ENCODE measurements at places on chromosomes 7 and 10. TPM values are rescaled to one million over a fixed set of nuclear protein-coding genes. Genes with fewer than 3 reads are reported as not detected.

ZNF22 gene
- 21.1 TPM for total RNA-seq

DNA sequence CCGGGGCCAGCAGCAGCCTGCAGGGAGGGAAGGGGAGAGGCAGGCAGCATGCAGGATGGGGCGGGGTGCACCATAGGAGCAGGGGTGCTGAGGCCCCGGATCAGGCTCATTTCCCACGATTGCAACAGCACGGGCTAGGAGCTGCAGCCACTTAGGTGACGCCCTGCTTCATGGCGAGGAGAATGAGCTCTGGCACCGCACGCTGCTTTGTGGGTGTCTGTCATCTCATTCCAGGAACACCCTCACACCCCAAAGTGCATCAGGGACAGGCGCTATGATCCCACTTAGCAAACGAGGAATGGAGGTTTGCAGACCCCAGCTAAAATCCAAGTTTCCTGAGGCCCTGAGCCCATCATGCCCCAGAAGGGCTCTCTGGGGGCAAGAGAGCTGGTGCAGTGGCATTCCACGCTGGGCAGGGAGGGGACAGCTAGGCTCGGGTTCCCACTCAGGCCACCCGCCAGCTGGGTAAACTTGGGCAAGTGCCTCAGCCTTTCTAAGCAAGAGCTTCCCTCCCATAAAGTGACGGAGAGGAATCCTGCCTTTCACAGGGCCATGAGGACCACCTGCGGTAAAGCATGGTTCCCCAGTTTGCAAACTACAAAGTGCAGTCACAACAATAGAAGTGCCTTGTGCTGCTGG, 9.3 kb downstream of the KCNH2 start:
- H3K27ac ChIP-seq, result no peak overlapping the region
- H3K27me3 ChIP-seq, result peaks cover 2% of the 10 kb centered on the region
- H3K4me1 ChIP-seq, result peaks cover 12% of the 10 kb centered on the region
- H3K4me3 ChIP-seq, result no peak overlapping the region
- DNase-seq, result no peak

DNA sequence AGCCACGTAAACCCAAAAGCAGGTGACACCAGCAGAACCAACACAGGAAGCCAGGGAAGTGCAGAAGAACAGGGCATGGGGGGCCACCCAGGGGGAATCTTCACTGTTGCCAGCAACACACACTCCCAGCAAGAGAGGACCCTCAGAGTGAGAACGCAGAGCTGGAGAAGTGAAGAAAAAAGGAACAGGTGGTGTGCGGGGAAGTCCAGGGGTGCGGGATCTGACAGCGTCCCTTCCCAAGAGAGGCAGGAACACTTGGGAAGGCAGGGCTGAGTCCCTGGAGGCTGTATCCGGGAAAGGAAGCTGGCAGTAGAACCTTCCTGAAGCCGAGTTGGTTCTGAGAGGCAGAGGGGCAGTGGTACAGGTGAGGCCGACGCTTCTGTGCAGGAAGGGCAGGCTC, 27.7 kb downstream of the AGAP4 start:
- H3K27me3 ChIP-seq, result no peaks in the 10 kb centered on the region
- no peak for DNase-seq
- H3K4me1 ChIP-seq, result no peaks in the 10 kb centered on the region
- no peaks in the 10 kb centered on the region for H3K36me3 ChIP-seq

GRCh38 chr7:4715410-4715776, 33.3 kb downstream of the FOXK1 start:
- H3K27me3 ChIP-seq, result no peaks in the 10 kb centered on the region
- no peak overlapping the region for H3K4me3 ChIP-seq
- no peaks in the 10 kb centered on the region for H3K4me1 ChIP-seq

DNA sequence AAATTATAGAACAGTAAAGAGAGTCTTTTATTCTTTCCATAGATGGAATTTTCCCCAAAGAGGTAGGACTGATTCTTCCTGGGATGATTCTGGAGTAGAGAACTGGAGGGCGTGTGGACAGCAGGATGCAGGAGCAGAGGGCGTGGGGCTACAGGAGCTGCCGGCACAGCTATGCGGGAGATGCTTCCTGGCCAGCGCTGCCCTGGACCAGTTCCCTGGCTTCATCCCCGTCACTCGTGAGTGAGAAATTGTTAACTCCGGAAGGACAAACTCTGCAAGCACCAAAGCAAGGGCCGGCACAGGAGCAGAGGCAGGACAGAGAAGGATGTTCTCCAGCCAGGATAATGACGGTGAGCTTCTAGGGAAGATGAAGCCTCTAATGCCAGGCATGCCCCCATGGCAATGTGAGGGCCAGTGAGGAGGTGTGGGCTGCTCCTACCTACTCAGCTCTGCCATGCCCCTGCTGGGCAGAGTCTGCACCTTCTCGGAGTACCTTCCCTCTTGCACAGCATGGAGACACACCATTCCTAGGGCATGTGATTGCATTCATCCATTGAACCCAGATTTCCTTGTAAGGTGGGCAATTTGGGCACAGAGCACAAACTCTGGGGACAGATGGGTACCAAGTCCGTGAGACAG, 760.9 kb upstream of the IGFBP3 start:
- H3K4me3 ChIP-seq, result no peak overlapping the region
- no peaks in the 10 kb centered on the region for H3K27me3 ChIP-seq
- no peak for DNase-seq
- H3K36me3 ChIP-seq, result no peaks in the 10 kb centered on the region

- peaks cover 4% of the 10 kb centered on the region for H3K4me1 ChIP-seq
- peaks cover 28% of the 10 kb centered on the region for H3K27me3 ChIP-seq
- H3K27ac ChIP-seq, result no peak overlapping the region
- no peak for DNase-seq
- H3K36me3 ChIP-seq, result no peaks in the 10 kb centered on the region
Measured at GRCh38 chr10:1454428-1454827, 282.9 kb downstream of the ADARB2 start.

GRCh38 chr7:151408839-151409666, 785 bp downstream of the WDR86 start:
- H3K4me3 ChIP-seq, result peak overlapping the region; percentile 63
- H3K27me3 ChIP-seq, result peaks cover 2% of the 10 kb centered on the region
- H3K27ac ChIP-seq, result peak overlapping the region; percentile 94
- DNase-seq, result peak; percentile 65

Data from T-cell (primary cell).